Ovary (tissue), 10 donors: ENCODE measurements at places on chromosomes 5 and 9. TPM values are rescaled to one million over a fixed set of nuclear protein-coding genes. Genes with fewer than 3 reads are reported as not detected.

Gene GLDC
- total RNA-seq: not detected

Gene SLC4A9
- total RNA-seq: not detected

Gene TLN1
- 298 TPM for total RNA-seq

Gene SLC25A46
- 38.7 TPM for total RNA-seq

DNA sequence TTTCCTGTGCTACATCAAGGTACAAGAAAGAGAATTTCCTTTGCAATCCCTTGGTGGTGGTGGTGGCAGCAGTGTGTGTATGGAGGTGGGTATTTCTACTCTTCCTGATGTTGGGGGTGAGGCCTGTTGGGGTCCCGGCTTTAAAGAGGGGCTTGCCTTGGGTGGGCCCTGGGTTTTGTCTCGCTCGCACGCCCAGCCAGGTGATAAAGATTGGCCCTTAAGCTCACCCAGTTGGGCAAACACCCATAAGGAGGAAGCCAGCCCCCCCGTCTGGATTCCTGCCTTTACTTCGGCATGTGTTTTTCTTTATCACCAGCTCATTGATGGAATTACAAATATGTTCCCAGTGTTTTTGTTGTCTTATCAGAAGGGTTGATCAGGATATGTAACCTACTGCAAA is 16.0 kb upstream of the SARDH start:
- H3K36me3 ChIP-seq: no peaks in the 10 kb centered on the region
- H3K4me3 ChIP-seq: no peak overlapping the region
- no peak overlapping the region for H3K27ac ChIP-seq
- no peaks in the 10 kb centered on the region for H3K4me1 ChIP-seq
